ENCODE measurements at places on chromosomes 3 and 15. TPM values are rescaled to one million over a fixed set of nuclear protein-coding genes. Genes with fewer than 3 reads are reported as not detected.

DNA sequence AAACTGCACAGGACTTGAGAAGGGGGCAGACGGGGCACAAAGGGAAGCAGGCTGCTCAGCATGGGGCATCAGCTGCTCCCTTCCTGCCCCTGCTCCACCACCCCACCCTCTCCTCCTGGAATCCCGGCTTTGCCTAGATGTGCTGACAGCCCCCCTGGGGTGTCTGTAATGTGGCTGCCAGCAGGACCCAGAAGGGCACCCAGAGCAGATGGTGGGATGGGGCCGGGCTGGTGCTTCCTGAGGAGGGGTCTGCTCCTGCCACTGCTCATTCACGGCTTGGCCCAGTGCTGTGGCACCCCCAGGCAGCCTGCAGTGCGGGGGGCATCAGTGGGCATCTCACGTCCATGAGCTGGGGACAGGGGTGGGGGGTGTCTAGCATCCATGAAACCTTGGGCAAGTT lies 10.2 kb downstream of the H1-8 start:
- no peaks in the 10 kb centered on the region for H3K36me3 ChIP-seq
- DNase-seq, result no peak
- H3K27me3 ChIP-seq, result no peaks in the 10 kb centered on the region

GRCh38 chr3:141379250-141379966 lies 11.1 kb downstream of the ZBTB38 start:
- H3K4me1 ChIP-seq, result no peaks in the 10 kb centered on the region
- H3K4me3 ChIP-seq, result no peak overlapping the region
- H3K27me3 ChIP-seq, result no peaks in the 10 kb centered on the region
- H3K27ac ChIP-seq, result no peak overlapping the region
- DNase-seq, result no peak

DNA sequence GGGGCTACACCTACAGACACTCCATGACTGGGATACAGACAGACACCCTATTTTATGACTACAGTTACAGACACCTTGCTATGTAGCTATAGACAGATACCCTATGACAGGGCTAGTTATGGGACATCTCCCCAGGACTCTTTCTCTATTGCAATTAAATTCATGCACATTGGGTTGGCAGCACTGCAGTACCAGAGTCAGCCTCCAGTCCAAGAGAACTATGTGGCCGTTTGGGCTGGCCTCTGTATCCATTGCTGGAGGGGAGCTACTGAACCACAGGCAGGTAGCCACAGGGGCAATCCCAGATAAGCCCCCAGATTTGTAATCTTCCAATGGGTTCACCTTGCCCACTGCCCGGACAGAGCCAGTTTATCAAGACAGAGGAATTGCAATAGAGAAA lies 108.4 kb upstream of the SPATA16 start:
- H3K4me3 ChIP-seq, result no peak overlapping the region
- H3K27me3 ChIP-seq, result no peaks in the 10 kb centered on the region

GRCh38 chr3:53956586-53956985 lies 64.9 kb upstream of the SELENOK start:
- no peaks in the 10 kb centered on the region for H3K4me1 ChIP-seq
- no peak for DNase-seq
- H3K36me3 ChIP-seq, result no peaks in the 10 kb centered on the region
- H3K4me3 ChIP-seq, result no peak overlapping the region
- no peak overlapping the region for H3K27ac ChIP-seq

DNA sequence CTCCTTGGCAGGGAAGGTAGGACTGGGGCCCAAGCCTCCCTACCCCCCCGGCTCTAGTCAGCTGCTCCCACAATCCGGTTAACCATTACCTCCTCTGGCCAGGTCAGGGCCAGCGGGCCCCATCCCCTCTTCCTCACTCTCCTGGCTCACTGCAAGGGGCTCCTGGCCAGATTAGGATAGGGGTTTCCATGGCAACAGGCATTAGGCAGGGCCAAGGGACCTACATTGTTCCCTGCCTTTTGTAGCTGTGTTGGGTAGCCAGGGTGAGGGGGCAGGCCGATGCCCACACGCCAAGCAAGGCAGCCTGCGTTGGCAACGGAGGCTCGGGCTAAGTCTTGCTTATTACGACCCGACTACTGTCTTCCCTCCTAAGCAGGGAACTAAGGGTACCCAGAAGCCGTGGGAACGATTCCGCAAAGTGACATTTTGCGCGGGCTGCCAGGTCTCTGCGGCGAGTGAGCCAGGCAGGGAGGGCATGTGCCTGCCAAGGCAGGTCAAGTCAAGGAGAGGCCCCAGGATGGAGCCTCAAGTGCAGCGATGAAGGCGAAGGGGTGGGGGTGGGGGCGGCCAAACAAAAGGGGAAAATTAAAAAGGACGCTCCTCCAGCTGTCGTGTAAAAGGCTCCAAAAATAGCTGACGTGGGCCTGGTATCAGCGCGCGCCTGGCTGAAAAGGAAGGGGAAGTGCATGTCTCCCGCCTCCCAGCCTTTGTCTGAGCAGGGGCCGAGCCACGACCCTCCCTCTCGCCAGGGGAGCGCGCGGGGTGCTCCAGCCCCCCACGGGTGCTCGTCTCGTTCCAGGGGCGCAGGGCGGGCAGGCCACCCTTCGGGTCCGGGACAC lies 919 bp downstream of the IDH2 start:
- H3K27ac ChIP-seq, result peak overlapping the region; percentile 75
- no peaks in the 10 kb centered on the region for H3K27me3 ChIP-seq
- DNase-seq, result peak; percentile 46
- H3K36me3 ChIP-seq, result no peaks in the 10 kb centered on the region

- H3K4me1 ChIP-seq, result no peaks in the 10 kb centered on the region
- DNase-seq, result no peak
- H3K27ac ChIP-seq, result no peak overlapping the region
- no peaks in the 10 kb centered on the region for H3K36me3 ChIP-seq
These were observed 12.8 kb upstream of the CSRNP1 start for GRCh38 chr3:39166134-39166710.

GRCh38 chr3:32813180-32813579 lies 4.6 kb upstream of the TRIM71 start:
- peaks cover 26% of the 10 kb centered on the region for H3K27me3 ChIP-seq
- H3K4me1 ChIP-seq, result peaks cover 13% of the 10 kb centered on the region
- H3K27ac ChIP-seq, result no peak overlapping the region
- H3K36me3 ChIP-seq, result no peaks in the 10 kb centered on the region
- no peak for DNase-seq
- H3K4me3 ChIP-seq, result no peak overlapping the region

DNA sequence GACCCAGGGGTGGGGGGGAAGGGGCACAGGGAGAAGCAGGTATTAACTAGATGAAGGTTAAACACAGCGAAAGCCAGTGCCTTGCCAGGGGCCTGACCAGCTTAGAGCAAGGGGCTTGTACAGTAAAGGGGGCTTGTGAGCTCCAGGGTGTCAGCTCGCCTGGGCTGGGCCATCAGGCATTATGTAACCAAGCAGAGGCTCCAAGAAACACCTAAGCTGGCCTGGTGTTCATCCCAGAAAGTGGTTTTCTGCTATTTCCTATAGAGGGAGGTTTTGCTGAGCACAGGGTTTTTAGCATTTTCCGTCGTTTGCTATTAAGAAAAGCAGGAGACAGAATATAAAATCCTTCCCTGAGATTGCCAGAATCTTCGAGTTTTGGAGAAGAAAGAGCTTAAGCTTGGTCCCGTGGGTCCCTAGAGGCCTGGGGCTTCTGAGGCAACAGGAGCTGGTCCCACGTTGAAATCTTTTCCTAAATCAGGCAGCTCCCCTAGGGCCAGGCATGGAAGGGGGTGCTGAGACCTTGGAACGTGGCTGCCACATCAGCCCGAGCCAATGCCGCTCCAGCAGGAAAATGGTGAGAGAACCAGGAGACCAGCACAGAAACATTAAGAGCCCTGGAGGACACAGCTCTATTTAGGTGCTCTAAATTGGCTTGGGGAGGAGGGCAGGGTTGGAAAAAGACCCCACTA lies 71.4 kb downstream of the ISG20 start:
- no peak for DNase-seq
- no peaks in the 10 kb centered on the region for H3K27me3 ChIP-seq
- H3K4me1 ChIP-seq, result no peaks in the 10 kb centered on the region
- H3K4me3 ChIP-seq, result no peak overlapping the region

- DNase-seq, result no peak
- no peak overlapping the region for H3K27ac ChIP-seq
- no peak overlapping the region for H3K4me3 ChIP-seq
These were observed 47.1 kb downstream of the FAH start for GRCh38 chr15:80199869-80200268.

DNA sequence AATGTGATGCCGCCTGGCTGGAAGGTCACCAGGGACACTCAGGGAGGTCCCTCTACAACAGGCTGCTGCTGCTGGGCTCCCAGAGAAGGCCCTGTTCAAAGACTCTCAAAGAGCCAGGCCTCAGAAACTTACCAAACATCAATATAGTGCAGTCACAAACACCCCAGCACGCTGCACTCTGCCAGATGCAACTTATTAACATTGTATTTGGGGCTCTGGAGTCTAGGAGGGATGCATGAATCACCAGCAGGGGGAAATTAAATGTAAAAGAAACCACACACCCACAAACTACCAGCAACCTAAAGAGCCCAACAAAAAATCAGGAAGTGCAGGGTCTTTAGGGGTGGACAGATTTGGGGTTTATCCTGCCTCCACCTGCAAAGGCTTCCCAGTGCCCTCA lies 74.6 kb upstream of the SPATA12 start:
- H3K4me3 ChIP-seq, result no peak overlapping the region
- H3K36me3 ChIP-seq, result no peaks in the 10 kb centered on the region
- no peaks in the 10 kb centered on the region for H3K27me3 ChIP-seq
- no peak overlapping the region for H3K27ac ChIP-seq
- peaks cover 6% of the 10 kb centered on the region for H3K4me1 ChIP-seq

DNA sequence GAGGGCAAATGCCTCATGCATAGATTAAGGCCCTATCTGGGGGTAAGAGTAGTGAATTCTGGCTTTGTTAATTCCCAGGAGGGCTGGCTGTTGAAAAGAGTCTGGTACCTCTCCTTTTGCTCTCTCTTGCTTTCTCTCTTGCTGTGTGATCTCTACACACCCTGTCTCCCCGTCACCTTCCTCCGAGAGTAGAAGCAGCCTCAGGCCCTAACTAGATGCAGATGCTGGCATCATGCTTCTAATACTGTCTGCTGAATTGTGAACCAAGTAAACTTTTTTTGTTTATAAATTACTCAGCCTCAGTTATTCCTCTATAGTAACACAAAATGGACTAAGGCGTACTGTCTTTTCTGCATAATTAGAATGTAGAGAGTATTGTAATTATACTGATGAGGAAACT lies 908.1 kb downstream of the DIPK2A start:
- H3K4me1 ChIP-seq, result no peaks in the 10 kb centered on the region
- H3K4me3 ChIP-seq, result no peak overlapping the region
- H3K27ac ChIP-seq, result no peak overlapping the region
- no peaks in the 10 kb centered on the region for H3K27me3 ChIP-seq
- no peaks in the 10 kb centered on the region for H3K36me3 ChIP-seq

GRCh38 chr3:165211721-165212120 lies 15.5 kb upstream of the SLITRK3 start:
- no peak overlapping the region for H3K27ac ChIP-seq
- H3K4me1 ChIP-seq, result peaks cover 4% of the 10 kb centered on the region
- no peak overlapping the region for H3K4me3 ChIP-seq
- no peaks in the 10 kb centered on the region for H3K27me3 ChIP-seq
- H3K36me3 ChIP-seq, result no peaks in the 10 kb centered on the region
- no peak for DNase-seq

DNA sequence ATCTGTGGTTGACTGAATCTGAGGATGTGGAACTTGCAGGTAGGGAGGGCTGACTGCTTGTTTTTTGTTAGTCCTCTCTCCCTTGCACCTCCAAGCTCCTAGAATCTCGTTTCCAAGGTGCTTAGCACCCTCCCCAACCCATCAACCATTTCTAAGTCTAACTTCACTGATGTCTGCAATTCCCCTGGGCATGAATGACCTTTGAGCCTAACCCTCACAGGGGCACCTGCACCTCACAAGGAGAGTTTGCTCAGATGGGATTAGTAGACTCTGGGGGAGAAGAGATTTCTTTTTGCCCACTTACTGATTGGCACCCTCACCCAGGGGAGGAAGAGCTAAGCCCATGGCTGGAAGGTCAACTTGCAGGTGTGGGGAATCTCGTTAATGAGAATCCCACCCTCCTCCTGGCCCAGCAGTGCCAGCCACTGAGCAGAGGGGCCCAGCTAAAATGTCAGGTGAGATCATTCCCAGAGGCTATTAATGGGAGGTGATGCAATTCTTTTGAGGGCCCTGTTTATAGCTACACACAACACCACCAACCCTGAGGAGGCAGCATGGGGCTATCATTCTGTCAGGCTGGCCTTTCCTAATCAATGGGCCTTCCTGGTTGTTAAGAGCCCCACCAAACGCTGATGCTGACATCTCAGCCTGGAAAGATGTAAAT lies 81.6 kb upstream of the HERC1 start:
- H3K27ac ChIP-seq, result no peak overlapping the region
- peaks cover 2% of the 10 kb centered on the region for H3K4me1 ChIP-seq
- no peaks in the 10 kb centered on the region for H3K27me3 ChIP-seq
- H3K4me3 ChIP-seq, result no peak overlapping the region
- no peaks in the 10 kb centered on the region for H3K36me3 ChIP-seq

GRCh38 chr3:8239718-8240695 lies 261.6 kb upstream of the LMCD1 start:
- no peaks in the 10 kb centered on the region for H3K4me1 ChIP-seq
- no peaks in the 10 kb centered on the region for H3K27me3 ChIP-seq
- DNase-seq, result peak; percentile 23

DNA sequence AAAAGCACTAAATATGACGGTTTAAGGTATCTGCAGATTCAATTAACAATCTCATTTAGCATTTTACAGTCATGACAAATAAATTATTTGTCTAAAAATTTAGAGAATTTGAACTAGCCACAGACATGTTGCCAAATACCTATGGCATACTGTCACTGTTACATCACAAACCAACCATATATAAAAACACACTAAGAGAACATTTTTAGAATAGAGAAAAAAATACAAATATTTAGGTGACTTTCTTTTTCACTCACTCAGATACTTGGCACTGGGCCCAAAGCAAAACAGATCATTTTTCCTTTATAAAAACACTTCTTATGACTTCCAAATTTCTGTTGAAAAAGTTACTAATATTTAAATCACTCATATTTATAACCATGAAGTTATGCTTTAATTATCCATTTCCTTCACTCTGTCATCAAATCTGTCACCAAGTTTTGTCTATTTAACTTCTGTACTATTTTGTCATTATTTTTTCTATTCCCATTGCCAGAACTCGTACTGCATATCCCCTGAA lies 644.7 kb downstream of the OTOL1 start:
- no peaks in the 10 kb centered on the region for H3K36me3 ChIP-seq
- H3K27me3 ChIP-seq, result no peaks in the 10 kb centered on the region
- no peaks in the 10 kb centered on the region for H3K4me1 ChIP-seq
- H3K27ac ChIP-seq, result no peak overlapping the region

The CLRN1 gene
- 11.7 TPM for total RNA-seq

The ZNF35 gene
- total RNA-seq, result 5.5 TPM

The NECTIN3 gene
- total RNA-seq, result 18.8 TPM

The LINGO1 gene
- 2.7 TPM for total RNA-seq

The GOLGA8J gene
- not detected for total RNA-seq

The TRAIP gene
- total RNA-seq, result 6.3 TPM

The TIPARP gene
- total RNA-seq, result 23.8 TPM

The ADPRH gene
- total RNA-seq, result 15.2 TPM

The RNF13 gene
- total RNA-seq, result 92.5 TPM
